ENCODE measurements at places on chromosomes 3 and 15.
A peak's percentile ranks its signal among the peaks of the same experiment; 100 is the strongest.

DNA sequence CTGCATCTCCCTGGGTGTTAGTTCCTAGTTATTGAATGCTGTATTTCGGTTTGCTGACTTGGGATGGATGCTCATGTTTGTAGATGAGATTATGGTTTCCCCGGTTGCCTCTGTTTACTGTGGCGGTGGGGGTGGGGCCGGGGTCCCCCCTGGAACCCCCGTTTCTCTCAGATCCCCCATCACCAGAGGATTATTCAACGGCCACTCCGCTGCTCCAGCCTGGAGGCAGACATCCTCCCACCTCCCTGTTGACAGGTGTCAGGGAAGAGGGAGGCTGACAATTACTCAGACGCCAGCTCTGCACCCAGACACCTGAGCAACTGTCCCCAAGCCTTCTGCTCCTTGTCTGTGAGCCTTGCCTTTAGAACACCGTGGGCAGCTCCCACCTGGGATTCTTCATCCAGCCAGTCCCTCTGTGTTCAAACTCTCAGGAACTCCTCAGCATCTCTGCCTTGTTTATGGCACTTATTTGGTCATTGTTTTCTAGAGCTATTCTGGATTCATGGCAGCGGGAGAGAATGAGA, 95.9 kb upstream of the PRR20G start:
- DNase-seq = no peak

- no peak for DNase-seq
Measured at GRCh38 chr3:187041362-187042307, 97.7 kb downstream of the RPL39L start.

DNA sequence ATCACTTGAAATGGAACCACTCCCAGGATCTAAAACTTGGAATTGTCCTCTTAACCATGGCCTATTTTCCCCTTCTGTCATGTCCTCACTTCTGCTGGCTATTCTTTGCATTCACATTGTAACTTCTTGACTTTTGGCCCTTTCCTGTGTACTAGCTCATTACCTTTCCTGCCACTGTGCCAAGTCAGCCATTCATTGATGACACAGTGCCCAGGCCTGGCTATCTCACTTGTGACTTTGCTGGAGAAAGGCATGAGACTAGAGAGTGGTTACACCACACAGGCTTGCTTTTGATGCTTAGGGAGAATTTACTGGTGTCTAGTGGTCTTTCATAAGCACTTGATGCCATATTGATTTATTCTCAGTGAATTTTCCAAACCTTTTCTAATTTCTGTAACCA, 101.1 kb downstream of the NR1D2 start:
- DNase-seq = no peak

DNA sequence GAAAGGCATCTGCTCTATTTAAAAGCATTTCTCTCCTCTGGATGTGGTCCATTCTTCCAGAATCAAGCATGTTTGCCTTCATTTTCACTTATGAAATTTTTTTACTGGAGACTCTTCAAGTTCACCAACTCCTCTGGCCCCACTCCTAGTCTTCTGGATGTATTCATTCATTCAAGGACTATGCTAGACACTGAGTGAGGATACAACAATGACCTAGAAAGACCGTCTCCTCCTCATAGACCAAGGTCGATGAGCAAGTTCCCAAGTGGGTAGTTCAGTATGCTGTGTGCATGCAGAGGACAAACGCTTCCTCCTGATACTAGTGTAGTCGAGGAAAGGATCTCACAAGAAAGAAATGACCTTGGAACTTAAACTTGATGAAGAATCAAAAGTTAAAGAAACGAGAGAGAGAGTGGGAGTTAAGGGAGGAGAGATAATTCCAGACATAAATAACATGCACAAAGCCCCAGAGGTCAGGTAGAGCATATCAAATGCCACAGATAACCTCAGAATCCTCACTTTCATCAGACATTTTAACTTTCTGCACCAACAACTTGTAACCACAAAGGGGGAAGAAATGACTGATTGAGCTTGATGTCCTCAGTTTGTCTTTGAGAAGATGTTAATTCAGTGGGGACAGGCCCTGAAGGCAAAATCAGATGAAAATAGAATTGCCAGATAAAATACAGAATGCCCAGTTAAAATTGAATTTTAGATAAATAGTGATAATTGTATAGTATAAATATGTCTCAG, 149.4 kb downstream of the IMPG2 start:
- no peak for DNase-seq

DNA sequence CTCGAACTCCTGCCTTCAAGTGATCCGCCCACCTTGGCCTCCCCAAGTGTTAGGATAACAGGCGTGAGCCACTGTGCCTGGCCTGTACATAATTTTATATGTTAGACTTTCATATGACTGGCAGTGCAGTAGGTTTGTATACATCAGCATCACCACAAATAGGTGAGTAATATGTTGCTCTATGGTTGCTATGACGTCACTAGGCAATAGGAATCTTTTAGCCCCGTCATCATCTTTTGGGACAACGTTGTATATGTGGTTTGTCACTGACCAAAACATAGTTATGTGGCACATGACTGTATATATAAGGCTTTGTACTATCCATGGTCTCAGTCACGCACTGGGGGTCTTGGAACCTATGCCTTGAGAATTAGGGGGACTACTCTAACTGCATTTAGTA, 17.0 kb upstream of the DNAJC19 start:
- no peak for DNase-seq

DNA sequence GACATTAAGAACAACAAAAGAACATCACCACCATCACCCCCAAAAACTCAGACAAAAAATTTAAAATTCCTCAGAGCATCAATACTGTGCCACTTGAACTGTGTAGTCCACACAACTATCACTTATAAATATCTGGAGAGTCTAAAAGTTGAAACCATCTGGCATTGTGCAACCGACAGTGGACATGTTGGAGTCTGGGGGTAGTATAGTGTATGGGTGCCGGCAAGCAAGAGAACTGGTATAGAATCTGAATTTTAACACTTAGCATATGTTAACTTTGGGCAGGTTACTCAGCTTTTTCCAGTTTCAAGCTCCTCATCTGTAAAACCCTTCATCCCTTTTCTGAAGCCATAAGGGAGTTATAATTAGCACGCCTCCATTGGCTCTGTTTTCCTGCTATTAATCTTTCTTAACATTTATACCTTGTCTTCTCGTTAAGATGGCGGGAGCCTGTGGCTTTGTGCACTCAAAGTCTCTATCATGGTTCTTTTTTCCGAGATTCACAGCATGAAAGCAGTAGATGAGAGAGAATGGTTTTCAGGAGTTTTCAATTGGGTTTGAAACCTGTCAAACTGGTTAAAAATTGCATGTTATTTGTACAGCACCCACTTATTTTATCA, 255.7 kb upstream of the TBL1XR1 start:
- no peak for DNase-seq

GRCh38 chr3:64501298-64501906, 186.4 kb downstream of the ADAMTS9 start:
- no peak for DNase-seq

GRCh38 chr3:31295150-31295765, 237.5 kb upstream of the STT3B start:
- DNase-seq = no peak

DNA sequence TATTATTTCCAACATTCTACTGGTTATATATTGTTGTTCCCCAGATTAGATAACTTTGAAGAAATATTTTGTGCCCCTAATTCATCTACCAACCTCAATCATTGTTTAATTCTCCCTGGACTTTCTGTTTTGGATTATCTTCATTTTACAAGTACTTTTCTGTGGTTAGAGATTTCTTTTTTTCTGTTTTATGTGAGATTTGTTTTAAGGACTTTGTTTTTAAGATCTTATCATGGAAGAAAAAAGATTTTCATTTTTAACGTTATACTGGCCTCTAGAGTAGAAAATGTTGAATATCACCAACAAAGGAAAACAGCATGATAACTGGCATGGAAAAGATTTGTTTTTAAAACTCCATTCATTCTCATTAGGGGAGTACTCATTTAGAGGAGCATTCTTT, 210.9 kb upstream of the KCNMB2 start:
- no peak for DNase-seq

- no peak for DNase-seq
Measured at GRCh38 chr3:67437090-67437489, 217.3 kb downstream of the SUCLG2 start.

GRCh38 chr3:16455001-16455400, 58.5 kb downstream of the RFTN1 start:
- DNase-seq = no peak

DNA sequence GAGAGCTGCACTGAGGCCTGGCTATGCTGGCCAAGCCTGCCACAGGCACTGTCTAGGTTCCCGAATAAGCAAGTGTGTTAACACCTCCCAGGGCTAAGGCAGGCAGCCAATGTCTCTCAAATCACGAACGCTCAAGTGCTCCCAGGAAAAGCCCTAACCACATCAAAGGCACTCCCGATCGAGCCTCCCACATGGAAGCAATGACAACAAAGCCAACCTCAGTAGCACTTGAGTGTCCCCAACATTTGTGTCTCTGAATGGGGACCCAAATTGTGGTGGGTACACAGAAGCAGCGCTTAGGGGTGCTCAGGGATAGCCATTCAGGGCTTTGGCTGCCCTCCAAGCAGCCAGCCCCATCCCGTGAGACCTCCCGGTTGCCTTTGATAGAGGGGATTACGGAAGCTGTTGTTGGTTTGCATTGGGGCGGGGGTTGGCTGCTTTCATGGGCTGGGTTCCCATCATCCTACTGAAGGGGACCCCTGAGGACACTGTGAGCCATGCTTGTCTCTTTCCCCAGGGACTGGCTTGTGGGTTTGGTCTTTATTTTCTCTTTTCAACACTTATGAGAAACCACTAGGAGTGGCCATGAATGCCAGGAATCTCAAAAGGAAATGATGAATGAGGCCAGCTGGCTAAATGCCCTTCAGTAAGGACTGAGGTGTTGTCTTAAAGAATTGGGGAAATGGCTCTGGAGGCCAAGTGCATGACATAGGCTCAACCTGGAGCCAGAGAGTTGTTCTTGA, 234.1 kb upstream of the FEZF2 start:
- no peak for DNase-seq

DNA sequence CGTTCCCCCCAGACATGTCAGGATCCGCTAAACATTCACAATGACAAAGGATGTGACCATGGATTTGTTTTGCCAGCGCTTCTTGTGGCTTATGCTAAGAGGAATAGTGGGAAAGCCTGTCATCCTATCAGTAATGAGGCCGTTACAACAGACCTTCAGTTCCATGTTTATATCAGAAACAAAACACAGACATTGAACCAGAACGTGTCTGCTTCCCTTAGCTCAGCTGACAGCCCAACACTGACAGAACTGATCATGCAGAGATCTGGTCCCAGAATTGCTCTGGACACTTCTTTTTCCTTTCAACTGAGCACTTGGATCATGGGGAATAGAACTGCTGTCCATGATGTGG, 58.3 kb upstream of the MYZAP start:
- no peak for DNase-seq

GRCh38 chr3:56886314-56886713, 84.6 kb upstream of the ARHGEF3 start:
- no peak for DNase-seq

DNA sequence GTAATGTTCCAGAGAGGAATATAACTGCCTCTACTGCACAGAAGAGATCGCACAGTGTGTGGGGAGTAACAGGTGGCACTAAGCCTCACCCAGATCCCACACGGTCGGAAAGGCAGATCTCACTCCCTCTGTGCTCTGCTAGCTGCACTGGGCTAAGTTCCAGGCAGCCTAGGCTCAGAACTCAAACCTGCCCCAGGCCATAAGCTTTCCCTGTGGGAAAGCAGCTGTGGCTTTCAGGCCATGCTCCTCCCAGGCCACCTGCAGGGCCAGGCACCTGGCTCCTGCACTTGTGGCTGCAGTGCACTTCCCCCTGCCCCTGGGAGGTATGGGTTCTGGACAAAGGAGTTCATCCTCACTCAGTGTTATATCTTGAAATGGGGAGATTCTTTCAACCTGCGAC, 27.5 kb downstream of the PCCB start:
- DNase-seq = no peak

DNA sequence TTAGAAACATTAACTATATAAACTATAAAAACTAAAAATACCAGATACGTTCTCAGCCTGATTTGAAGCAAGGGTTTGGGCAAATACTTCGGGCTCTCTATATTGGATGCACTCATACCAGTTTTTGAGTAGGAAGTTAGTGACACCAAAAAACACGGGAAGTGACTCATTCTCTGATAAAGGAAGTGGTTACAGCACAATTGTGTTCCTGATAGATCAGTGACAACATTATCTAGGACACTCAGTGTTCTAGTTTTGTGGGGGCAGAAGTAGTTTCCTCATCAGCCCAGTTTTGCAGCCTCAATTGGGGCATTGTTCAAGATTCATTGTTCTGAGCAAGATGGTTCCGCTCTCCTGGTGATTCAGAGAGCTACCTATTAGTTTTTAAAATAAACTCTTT, 469.6 kb upstream of the DPPA4 start:
- no peak for DNase-seq

GRCh38 chr15:79970624-79971434, at the start of gene BCL2A1:
TSS of gene BCL2A1 (minus strand) at chr15:79971196. CDS start at chr15:79971119, 77 bp downstream.
- peak; percentile 29 for DNase-seq

Measured in stimulated activated CD8-positive, alpha-beta memory T cell treated with anti-CD3 and anti-CD28 coated beads, Interleukin-7, amount 100 ng/mL, for 1 hour (primary cell).